ENCODE measurements at places on chromosomes 5 and 9.

DNA sequence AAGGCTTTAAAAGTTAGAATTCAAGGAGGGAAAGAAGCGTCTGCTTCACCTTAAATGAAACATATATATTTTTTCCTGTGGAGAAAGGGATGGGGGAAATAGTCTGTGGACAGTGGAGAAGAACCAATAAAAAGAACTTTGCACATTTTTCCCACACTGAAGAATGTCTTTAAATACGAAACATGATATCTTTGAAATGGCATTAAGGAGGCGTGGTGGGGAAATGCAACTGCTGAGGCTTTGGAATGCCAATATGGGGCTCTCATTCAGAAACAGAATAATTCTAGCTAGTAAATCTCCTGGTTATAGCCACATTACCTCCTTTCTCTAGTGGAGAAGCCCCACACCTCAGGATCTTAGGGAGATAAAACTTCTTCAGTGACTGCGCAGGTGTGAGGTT is 46.8 kb downstream of the TNC start:
- DNase-seq, result no peak

GRCh38 chr9:9045572-9045971 is 1246.0 kb upstream of the DMAC1 start:
- DNase-seq, result no peak

GRCh38 chr5:11048760-11049159 is 287.7 kb upstream of the DAP start:
- DNase-seq, result no peak

DNA sequence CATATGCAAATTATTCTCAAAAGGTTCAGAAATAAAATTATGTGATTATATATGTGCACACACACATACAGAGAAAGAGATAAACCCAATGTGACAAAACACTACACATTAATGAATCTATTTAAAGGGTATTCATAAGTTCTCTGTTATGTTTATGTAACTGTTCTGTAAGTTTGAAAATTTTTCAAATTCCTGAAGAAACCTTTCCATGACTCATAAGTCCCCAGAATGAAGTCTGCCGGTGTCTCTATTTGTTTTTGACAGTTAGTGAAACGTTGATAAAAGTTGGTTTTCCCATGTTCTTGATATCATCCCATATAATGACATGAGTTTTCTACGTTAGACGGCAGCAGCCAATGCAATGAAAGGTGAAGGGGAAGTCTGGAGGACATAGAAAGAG is 199.5 kb upstream of the PUM3 start:
- DNase-seq, result no peak

GRCh38 chr5:106639488-106639887 is 1031.2 kb downstream of the EFNA5 start:
- DNase-seq, result no peak

DNA sequence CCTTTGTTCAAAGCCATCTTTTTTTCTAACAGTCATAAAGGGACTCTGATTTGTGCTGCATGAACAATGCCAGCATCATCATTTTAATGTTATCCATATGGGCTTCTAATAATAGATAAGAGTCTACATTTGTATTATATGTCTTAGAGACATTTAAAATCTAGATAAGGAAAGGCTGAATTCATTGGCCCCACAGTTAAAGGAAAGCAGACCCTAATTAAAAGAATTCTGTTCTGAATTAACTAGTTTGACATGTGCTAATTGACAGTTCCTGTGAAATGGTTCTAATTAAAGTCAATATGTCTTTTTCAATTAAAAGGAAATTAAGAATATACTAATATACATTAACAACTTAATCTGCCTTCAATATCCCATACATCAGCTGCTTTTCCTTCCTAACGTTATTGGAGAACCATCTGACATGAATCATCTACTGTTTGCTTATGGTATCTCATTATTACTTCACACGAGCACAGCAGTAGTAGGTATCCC is 104.7 kb downstream of the NR2F1-AS1 start:
- no peak for DNase-seq

GRCh38 chr5:36723912-36724311 is 117.5 kb downstream of the SLC1A3 start:
- DNase-seq, result no peak

DNA sequence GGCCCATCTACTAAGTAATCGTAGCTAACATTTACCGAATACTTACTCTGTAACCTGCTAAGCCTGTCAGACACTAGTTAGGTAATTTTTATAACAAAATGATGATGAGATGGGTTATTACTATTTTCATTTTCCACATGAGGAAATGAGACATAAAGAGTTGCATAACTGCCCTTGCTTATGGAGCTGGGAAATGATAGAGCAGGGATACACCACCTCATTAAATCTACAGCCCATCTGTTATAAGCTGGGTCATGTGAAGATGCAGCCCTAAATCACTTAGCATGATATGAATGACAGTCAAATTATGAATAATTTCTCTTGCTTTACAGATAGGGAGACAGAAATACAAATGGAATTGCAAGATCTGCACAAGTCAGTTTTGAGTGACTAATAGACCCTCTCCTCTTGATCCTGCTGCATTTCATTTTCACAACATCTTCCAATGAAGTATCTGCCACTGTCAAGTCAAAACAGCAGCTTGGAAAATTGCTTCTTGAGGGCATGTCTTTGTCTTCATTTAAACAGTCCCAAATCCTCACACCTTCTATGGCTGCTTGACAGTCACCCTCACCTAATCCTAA is 364.7 kb downstream of the PRELID2 start:
- no peak for DNase-seq

DNA sequence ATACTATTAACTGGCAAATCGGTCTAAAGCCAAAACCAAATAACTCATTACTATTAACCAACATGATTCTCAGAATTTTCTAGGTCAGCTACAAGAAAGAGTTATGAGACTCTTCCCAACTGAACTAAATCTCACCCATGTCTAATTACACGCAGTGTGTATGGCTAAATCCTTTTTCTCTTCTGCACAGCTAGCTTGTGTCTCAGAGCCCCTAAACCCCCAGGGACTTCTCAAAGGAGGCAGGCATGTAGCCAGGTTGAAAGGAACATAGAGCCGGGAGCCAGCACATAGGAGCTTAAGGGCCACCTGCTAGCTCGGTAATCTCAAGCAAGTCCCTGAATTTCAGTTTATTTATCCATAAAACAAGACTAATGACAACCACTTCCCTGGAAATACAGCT is 2.2 kb upstream of the GZMK start:
- DNase-seq, result no peak

DNA sequence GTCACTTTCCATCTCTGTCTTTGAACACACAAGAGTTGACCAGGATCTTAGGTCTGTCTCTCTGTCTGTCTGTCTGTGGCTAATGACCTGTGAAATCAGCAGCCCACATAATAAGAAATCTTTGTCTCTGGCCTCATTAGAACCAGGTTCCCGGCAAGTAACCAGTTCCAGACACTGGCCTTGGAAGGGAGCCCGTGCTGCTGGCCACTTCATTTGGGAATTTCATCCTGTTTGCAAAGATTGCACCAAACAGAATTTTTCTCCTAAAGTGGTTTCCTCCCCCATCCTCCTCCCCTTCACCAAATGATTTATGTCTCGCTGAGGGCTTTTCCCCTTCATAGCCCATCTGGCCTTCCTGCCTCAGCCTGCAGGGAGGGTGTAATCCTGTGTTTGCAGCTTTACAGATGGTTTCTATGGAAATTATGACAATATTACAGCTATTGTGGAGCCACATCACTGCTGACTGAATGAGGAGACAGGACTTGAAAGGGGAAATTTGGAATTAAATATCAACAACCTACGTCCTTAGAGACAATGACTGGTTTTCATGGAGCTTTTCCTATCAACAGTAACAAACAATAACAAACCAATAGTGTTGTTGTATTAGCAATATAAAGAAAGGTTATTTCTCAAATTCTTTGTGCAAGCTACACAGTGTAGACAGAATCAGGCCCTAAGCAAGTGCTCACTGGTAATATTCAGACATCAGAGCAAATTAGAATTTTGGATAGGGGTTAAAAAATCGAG is 25.7 kb downstream of the DPYSL3 start:
- no peak for DNase-seq

GRCh38 chr9:8653855-8654254 is 854.3 kb upstream of the DMAC1 start:
- DNase-seq, result no peak

DNA sequence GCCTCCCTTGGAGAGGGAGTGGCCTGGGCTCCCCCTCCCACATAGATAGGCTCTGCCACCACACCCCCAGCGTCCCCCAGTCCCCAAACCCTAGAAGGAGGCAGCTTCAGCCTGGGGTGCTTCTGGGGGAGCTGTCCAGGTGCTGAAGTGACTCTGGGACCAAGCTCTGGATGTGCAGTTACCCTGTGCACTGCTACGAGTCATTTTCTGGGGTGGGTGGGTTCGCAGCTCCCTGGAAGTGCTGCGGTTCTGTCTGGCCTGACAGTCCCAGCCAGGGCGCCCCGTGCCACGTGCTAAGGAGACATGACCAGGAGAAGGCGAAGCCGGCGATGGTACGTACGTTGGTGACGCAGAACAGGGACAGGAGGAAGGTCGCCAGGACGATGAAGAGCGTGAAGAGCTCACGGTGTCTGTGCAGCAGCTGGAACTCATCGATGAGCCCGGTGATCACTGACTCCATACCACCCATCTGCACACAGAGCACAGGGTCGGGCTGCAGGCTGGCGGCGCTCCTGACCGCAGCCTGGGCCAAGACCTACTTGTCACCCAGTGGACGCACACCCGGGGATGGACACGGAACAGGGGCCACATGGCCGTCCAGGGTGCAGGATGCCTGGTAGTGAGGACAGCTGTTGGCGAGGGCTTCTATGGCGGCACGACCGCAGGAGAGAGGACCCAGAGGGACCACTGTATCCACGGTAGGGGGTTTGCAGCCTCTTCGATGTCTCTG is 35.7 kb downstream of the SLC6A3 start:
- no peak for DNase-seq

DNA sequence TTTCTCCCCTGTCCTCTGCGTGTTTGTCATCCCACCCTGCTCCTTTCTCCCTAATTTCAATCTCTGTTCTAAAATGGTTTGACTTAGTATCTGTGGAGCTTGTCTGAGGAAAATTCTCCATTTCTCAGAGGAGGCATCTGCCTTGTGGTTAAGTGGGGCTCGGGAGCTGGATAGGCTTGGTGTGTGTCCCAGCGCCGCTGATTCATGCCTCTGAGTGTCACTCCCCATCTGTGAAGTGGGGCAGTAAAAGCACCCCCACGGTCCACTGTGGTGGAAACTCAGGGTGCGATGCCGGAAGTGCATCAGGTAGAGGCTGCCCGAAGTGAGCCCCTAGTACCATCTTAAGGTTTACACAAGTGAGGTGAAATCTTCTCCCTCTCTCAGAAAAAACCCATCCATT is 37.6 kb downstream of the LRSAM1 start:
- DNase-seq, result no peak

GRCh38 chr9:92467511-92467910 is 14.8 kb downstream of the ASPN start:
- no peak for DNase-seq
